ENCODE measurements at places on chromosomes 3 and 15.
A peak's percentile ranks its signal among the peaks of the same experiment; 100 is the strongest.

GRCh38 chr3:12662593-12663400, 1.1 kb downstream of the RAF1 start:
- DNase-seq: peak; percentile 10

DNA sequence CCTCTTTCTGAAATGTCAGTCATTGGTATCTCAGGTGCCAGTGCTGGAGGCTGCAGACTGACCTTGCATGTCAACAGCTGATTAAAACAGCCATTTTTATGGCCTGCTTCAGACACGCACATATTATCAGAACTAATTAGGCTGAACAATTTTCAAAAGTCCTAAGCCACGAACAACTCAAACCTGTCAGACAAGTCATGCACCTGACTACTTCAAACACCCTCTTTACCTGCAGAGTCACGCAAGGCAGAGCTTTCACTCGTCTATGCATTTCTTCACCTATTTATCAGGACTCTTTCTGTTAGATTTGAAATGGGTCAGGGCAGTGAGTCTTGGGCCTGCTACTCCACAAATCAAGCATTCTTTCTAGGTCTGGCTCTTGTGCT, 26.7 kb downstream of the CLK3 start:
- DNase-seq: no peak

- no peak for DNase-seq
These were observed 26.9 kb downstream of the ABTB1 start for GRCh38 chr3:127699416-127700300.

DNA sequence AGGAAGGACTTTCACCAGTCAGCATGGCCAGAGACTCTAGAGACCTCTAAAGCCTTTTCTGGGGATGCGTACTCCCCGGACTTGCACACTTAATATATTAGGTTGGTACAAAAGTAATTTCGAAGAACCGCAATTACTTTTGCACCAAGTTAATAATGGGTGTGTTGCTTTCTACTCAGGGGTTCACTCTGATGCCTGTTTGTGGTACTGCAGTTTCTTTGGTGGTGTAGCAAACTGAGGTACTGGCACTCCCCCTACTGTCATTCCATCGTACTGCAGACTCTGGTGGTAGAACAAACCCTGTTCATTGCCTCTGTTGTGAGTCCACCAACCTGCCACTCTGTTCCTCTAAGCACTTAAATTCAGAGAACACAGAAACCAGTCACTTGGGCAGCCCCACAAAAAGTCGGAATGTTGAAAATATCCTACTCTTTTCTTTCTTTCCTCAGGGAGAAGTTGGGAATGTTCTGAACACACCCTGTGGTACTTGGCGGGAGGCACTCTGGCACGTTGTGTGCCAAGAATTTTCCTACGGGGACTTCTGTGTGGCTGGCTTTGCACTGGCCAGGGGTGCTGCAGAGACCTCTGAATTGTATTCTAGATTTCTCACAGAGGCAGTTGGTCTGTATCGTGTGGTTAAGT, 46.3 kb downstream of the GABRG3 start:
- no peak for DNase-seq

GRCh38 chr3:62705721-62706120, 169.5 kb downstream of the CADPS start:
- DNase-seq: no peak

DNA sequence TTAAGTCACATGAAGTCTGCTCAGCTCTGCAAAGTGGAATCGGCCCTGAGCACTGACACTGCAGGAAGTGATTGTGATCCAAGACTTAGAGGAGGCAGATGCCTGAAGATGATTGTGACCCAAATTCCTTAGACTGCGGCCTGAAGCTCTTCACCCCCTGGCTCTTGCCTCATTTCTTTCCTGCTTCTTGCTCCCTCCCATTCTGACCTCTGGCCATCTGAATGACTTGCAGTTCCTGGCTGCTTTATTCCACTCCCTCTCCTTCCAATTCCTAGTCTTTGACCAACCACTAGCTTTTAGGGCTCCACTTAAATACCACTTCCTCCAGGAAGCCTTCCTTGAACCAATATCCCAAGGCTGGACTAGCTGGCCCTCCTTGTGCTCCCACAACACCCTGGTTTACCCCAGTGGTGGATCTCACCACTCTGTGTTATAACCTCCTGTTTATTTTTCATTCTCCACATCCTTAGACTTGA, 9.9 kb upstream of the EPB42 start:
- no peak for DNase-seq

DNA sequence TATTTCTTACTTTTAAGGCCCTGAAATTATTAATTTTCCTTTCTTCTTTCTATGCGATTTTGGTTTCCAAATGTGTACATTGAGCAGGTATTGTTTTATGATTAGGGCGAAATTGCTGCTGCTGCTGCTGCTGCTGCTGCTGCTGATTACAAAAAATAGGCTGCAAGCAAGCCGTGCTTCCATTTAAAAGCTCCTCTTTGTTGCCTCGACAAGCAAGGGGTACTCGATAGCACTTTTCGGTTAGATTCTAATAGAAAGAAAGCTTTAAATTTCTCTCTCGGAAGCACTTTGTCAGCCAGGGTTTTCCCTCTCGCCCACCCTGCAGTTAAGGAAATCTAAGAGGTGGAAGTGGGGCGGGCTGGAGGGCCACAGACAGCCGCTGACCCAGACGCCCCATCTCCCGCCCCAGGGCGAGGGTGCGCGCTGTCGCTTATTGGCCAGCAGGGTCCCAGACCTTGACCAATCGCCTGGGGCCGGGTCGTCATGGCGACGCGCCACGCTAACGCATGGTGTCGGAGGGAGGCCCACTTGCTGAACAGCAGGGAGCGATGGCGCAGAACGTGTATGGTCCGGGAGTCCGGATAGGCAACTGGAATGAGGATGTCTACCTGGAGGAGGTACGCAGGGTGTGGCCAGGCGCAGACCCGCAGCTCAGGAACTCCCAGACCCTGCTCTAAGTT, at the start of gene CFAP161:
TSS of gene CFAP161 (plus strand) at position 489 of the 680 bp plus-strand sequence. CDS start at position 549, 60 bp downstream.
- DNase-seq: no peak

- no peak for DNase-seq
These were observed 71.6 kb upstream of the RPL35A start for GRCh38 chr3:197878427-197878826.

GRCh38 chr15:37574985-37575384, 359.5 kb upstream of the TMCO5A start:
- no peak for DNase-seq

- no peak for DNase-seq
These were observed 58.2 kb downstream of the FGD5 start for GRCh38 chr3:14876921-14877333.

- no peak for DNase-seq
These were observed 128.0 kb upstream of the CBLB start for GRCh38 chr3:105996781-105997180.

DNA sequence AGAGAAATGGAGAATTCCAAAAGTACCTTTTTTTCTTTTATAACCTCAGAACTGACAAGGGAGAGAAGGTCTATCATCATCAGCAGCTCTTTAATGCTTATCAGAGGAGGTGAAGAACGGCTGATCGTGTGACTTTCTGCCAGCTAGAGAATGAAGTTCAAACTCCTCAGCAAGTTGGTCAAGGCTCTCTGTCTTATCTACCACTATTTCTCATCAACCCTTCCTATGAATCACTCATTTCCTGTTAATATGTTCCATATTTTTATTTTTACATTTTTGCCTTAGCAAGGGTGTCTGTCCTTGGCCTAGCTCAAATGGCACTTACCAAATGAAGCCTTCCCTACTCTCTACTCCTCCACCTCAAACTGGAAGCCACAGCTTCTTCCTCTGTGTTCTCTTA, 73.1 kb upstream of the TSPAN3 start:
- DNase-seq: no peak

GRCh38 chr15:28983432-28984311, 97.9 kb downstream of the APBA2 start:
- no peak for DNase-seq

DNA sequence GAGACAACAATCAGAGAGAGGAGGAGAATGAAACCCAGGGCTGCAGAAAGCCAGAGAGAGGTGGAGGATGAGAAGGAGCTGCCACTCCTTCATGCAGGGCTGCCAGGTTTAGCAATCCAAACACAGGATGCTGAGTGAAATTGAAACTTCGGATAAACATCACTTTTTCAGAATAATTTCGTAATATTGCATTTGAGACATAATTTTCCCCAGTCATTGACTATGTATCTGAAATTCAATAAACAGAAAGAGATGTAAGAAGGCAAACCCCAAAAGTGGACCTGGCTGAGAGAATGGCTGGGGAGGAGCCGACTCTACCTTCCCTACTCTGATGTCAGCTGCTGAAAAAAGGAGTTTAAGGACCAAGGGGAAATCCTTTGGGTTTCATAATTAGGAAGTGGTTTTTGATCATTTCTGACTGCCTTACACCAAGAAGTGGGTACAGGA, 33.8 kb downstream of the SLC9A9 start:
- no peak for DNase-seq

DNA sequence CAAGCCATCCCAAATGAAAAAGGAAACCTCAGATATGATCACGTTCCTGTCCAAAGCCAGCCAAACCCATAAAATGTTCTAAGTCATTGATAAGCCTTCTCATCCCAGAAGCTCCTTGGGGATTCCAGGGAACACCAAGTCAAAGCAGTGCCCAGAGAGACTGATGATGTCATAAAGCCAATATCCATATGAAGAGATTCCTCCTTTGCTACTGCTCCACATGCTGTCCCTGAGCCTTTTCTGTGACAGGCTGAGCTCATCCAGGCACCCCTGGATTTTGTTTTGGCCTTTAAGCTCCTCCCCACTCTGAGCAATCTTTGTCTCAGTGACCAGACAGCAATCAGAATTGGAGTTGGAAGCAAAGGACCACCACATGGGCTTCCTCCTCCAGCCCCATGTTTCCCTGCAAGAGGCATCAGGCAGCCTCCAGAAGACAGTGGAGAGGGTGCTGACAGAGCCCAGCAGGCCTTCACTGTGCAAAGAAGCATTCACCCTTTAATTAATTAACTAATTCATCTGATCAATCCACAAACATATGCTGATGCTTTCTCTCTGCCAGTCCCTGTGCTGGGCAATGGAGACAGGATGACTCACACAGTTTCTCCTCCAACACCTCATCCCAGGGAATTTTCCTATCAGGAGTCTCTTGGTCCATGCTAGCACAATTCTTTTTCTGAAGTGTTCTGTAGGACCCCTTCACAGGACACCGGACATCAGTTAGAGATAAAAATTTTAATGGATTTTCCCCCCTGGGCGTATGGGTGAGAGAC, 25.0 kb downstream of the MEX3B start:
- DNase-seq: no peak

DNA sequence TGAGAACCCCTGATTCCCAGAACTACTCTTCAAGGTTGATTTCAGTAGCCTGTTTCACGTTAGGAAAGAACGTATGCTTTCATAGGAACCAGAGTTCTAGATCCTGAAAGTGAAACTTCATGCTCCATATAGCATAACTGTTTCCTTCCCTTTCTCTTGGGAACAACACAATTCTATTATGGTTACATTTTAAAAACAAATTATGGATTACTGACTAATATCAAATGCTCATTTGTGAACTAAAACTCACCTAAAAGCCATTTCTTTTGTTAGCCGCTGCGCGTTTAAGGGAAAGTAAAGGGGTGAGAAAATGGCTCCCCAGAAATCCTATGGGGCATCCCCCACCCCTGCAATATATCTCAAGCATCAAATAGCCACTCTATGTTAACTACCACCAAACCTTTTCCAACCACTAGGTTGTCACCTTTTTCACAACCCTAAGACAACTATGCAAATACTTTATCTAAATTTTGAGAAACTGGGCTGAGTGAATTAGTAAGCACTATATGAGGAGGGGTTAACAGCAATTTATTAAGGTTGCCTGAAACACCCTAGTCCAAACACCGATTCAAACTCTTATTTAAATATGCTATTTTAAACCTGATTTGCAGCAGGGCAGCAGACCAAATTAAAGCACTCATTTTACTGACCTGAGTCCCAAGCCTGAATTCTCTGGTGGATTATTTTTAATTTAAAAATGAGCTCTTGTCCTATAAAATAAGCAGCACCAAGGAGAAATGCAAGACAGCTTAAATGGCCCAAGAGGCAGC, 2.4 kb downstream of the SIAH2 start:
- no peak for DNase-seq

GRCh38 chr15:44971036-44971435, 14.5 kb downstream of the TERB2 start:
- DNase-seq: no peak

- DNase-seq: no peak
These were observed 137.4 kb downstream of the TBC1D5 start for GRCh38 chr3:17605032-17605431.

DNA sequence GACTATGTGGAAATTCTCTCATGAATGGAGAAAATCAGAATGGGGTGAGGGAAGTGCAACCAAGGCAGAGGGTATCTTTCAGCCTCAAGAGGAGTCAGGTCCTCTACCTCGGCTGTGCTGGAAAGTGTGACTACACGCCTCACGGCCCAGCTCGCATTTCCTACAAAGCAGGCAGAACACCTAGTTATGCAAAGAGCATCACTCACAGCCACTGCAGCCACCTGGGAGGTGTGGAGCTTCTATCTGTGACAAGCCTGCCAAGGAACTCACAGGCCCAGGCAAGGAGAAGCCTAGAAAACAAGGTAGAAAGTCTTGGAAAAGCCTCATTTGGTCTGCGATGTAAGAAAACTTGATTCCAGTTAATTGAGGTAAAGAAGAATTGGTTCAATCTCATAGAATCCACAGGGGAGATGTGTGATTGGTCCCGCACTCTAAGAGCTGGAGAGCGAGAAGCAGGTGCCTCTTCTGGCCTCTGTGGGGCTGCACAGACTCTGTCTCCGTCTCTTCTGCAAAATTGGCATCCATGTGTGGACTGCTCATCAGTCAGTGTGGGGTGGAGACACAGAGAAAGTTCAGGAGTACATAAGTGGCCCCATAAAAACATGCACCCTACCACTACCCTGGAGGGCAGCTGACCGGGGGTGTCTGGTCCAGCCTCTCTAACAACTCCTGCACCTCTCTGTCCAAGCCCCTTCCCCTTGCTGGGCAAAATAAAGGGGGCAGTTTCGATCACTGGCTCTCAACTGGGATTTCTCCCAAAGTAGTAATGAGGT, 76.8 kb downstream of the TAMM41 start:
- DNase-seq: no peak

DNA sequence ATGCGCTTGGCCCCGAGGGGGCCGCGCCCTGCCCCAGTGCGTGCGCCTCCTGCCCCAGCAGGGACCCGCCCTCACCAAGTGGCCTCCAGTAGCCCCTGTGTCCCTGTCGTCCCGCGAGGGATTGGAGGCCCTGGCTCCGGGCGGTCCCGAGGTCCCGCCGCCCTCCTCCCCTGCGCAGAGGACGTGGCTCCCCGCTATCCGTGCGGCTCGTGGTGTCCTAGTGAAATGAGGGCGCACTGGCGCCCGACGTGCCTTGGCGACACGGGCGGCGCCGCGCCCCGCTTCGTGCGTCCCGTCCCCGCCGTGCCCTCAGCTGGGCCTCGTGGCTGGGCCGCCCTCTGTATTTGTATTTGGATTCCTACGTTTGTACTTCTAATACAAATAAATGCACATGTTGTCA, 557.5 kb downstream of the OCA2 start:
- DNase-seq: no peak

- DNase-seq: no peak
These were observed 710.0 kb downstream of the OTOL1 start for GRCh38 chr3:162206648-162207047.

Measured in stimulated activated CD8-positive, alpha-beta memory T cell treated with anti-CD3 and anti-CD28 coated beads, Interleukin-12 subunit alpha, Interleukin-12 subunit beta, amount 100 ng/mL, for 4 hours (primary cell).